ENCODE measurements at places on chromosomes 5 and 9.

- DNase-seq: no peak
Measured at GRCh38 chr5:91269198-91269597, 113.9 kb downstream of the ARRDC3 start.

GRCh38 chr9:130824643-130825350 lies 10.3 kb upstream of the ABL1 start:
- DNase-seq: no peak

DNA sequence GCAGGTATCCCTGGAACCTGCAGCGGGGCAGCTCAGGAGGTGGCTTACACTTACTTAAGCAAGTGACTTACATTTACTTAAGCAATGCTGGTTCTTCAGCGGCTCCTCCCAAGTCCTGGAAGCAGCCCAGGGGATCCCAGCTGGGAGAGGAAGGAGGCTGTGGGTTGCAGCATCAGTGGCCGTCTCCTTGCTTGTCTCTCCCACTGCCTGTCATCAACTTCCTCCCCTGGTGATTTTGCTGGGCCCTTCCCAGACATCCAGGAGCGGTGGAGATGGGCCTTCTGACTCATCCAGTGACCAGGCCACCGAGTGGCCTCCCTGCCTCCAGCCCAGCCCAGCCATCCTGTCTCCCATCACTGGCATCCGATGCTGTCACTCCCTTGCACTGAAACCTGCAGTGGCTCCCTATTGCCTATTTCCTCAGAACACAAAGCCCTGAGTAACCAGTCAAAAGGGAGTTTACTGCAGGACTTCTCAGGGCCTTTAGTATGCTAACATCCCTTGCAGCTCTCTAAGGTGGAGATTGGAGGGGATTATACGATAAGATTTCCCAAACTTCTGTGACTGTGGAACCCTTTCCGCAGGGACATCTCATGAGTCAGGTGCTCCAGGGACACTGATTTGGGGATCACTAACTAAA lies 155.9 kb upstream of the PHYKPL start:
- DNase-seq: no peak

DNA sequence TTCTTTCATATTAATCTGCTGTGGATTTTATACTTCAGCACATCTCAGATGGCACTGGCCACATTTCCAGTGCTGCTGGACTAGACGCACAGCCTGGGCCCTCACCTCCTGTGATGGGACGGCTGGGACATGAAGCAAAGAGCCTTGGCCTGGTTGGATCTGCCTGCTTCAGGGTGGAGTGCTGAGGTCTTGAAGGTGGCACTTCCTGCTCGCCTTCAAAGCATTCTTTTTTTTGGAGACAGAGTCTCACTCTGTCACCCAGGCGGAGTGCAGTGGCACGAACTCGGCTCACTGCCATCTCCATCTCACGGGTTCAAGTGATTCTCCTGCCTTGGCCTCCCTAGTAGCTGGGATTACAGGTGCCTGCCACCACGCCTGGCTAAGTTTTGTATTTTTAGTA lies 73.1 kb downstream of the RAPGEF1 start:
- DNase-seq: no peak

DNA sequence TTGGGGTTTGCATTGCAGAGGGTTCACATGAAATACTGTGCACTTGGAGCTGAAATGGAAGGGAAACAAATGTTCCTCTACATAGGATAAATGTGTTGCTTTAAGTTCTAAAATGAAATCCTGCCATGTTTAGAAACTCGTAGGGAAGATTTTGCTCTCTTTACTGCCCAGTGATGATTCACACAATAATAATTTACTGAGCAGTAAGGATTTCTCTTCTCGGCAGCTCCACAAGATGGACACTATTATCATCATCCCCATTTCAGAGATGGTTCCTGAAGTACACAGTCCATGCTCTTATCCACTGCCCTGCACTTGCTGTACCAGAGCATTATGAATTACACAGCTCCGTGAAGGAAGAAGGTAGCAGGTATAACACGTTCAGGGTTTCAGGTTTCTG lies 4.1 kb downstream of the HACD4 start:
- DNase-seq: no peak

GRCh38 chr9:37534412-37534811 lies 41.8 kb downstream of the FBXO10 start:
- DNase-seq: no peak

GRCh38 chr9:135718616-135719015 lies 16.6 kb downstream of the KCNT1 start:
- DNase-seq: no peak

- DNase-seq: no peak
Measured at GRCh38 chr9:104915753-104916152, 12.2 kb downstream of the ABCA1 start.

GRCh38 chr9:7841831-7842230 lies 42.3 kb upstream of the DMAC1 start:
- DNase-seq: no peak

DNA sequence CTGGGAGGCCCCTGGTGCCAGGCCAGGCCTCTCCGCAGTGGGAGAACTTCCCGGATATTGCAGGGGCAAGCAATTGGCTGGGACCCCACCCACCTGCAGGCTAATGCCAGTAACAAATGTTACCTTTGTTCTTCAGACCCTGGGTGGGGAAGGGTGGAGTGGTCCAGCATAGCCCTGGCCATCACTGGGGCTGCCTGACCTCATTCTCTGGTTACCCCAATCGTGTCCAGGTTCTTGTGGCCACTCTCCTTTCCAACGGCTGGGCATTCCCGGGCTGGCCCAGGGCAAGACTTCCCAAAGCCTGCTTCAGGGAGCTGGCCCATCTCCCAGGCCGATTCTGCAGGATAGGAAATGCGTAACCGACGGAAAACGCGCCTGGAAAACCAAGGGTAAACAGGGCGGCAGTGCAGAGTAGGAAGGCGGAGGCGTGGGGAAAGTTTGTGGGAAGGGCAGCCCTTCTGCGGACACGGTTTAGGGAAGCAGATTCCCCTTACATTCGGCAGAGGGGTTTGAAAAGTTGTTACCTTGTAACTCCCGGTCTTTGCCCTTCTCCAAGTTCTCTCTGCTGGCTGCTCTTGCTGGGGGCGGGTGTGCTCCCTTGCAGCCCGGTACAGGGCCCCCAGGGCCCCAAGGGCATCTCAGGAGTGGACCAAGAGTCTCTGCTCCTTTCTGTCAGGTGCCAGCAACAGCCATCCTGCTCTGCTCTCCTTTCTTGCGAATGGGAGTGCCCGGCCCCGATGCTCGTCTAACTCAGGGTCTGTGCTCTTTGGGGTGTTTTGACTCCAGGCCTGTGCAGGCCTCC lies 3.5 kb downstream of the NRARP start:
- no peak for DNase-seq

- no peak for DNase-seq
Measured at GRCh38 chr5:156201788-156202403, 125.1 kb upstream of the SGCD start.

DNA sequence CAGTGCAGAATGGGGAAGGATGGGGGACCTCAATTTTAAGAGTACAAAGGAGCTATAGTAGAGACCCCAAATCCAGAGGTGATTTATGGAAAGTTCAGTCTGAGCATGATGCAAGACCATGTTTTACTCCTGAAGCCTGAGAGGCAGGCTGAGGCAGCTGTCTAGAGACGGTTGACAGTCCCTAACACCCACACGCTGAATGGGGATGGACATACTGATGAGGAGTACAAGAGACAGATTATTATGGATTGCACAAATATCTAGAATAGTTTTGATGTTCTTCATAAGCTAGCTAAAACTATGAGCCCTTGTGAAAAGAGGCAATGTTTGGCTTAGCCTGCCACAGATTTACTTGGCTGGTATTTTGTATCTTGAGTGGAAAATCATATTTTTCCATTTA lies 64.5 kb downstream of the PRR16 start:
- DNase-seq: no peak

DNA sequence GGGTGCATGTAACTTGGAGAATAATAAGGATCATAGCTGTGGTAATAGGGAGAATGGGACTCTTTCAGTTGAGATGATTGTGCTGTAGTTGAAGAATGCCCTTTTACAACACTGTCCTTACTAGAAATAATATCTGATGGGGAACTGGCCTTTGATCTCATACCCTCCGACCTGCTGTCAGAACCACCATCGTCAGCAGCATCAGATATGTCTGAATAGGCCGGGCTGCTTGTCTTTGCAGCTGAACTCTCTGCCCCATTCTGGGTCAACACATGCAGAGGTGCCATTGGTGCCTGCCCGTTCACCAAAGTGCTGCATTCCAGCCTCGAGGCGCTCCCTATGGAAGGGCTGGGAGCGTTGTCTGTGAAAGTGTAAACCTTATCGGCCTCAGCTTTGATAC lies 99.1 kb downstream of the ZNF608 start:
- no peak for DNase-seq

DNA sequence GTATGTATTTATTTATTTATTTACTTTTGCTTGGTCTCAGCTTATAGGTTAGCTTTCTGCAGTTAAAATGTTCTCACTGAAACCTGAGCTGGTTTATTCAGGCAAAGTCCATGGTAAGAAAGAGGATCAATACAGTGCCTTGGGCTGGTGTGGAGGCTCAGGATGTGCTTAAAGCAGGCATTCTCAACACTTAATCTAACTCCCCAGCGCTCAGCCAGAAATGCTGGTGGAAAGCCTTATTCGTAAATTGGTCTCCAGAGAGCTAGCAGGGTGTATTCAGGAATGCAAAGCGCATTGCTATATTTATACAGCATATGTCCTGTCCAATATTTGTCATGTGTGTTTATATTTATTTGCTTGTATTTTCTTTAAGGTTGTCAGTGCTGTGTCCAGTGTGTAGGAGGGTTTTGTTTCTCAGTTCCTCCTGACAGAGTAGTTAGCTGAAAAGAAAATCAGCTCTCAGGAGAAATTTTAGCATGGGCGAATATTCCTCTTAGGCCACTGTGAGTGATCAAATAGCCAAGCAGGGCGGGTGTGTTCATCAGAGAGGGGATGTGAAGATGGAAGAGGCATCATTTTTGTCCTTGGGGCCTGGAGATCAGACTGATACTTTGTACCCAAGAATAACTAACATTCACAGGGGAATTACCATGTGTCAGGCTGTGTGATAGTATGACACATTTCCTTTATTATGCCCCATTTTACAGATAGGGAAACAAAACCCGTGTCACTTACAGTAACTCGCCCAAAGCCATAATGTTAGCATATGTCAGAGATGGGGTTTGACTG lies 65.8 kb downstream of the DOCK2 start:
- no peak for DNase-seq

GRCh38 chr5:163748934-163749333 lies 243.5 kb downstream of the MAT2B start:
- DNase-seq: no peak

DNA sequence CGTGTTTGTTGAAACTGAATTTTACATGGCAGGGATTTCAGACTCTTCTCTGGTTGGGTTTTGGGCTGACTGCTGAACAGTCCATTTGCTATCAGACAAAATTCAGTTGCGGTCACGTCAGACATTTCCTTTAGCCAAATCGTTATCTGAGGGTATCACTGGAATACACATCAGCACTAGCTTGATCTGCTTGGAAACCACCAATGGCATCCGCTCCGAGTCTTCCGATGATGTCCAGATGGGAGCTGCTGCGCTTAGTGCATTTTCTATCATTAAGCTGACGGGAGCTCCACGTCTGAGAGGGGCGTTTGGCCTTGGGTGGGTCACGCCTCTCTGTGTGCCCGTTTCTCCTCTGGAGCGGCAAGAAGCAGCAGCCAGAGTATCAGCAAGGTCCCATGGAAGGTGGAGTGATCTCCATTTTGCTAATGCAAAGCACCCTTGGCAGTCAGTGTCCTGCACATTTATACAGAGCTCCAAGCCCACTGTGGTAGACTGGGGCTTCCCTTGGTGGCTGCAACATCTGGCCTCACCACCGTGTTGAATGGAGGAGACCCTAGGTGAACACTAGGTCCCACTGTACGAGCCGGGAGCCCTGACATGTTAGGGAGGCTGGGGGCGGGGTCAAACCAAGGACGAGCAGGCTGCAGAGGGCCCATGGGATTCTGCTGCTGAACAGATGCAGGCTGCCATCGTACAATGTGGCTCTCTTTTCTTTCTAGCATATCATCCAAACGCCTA lies 134.6 kb upstream of the PHYKPL start:
- no peak for DNase-seq

GRCh38 chr5:127367946-127368465 lies 77.4 kb downstream of the MEGF10 start:
- no peak for DNase-seq

DNA sequence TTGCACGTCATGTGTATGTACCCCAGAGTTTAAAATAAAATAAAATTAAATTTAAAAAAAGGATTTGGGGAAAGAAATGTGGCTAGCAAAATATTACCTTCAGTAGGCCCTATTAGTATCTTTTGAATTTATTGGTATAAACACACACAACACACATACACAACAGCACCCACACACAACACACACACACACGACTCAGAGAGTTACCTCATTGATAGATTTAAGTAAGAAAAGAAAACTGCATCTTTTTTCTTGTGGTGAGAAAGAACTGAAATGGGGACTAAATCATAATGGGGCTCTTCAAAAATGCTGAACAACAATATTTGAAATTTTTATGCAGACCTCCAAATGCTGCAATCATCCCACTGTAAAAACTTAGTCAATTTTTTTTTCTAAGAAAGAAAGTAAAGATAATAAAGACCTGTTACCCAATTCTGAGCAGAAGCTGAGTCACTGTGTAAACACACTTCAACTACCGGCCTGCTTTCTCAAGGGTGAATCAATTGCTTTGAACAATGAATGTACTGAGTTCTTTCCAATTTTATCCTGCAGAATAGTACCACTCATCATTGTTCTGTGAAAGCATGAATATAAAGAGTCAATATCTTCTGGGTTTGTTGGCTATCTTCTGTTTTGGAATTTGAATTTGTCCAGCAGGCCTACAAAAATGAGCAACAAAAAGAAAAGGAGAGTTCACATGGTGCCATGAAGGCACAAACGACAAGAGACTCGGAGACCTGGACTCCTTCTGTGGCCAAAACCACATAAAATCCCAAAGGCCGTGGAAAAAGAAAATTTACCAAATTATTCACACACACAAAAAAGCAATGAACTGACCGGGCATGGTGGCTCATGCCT lies 57.9 kb upstream of the CCNG1 start:
- DNase-seq: no peak

GRCh38 chr9:124228516-124228915 lies 29.2 kb upstream of the NEK6 start:
- DNase-seq: no peak

GRCh38 chr9:7439355-7439995 lies 360.1 kb downstream of the DMAC1 start:
- DNase-seq: no peak

- DNase-seq: no peak
Measured at GRCh38 chr5:124285733-124286132, 460.7 kb downstream of the ZNF608 start.

GRCh38 chr9:129709438-129710168 lies 43.2 kb downstream of the PTGES start:
- DNase-seq: no peak

DNA sequence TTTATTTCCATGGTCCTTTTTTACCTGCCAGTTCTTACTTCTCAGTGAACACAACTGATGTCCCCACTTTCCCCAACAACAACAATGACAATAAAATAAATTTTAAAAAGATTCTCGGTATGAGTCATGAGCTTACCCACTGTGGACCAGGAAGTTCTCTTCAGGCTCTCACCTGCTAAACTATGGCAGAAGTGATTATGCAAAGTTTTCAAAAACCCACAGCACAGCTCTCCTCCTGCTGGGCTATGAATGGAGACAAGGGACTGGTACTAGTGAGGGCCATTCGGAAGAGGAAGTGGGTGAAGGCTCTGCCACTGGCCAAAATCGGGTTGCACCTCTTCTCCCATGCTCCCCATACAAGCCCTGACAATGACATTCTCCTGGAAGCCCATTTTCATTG lies 429.4 kb downstream of the PIK3R1 start:
- DNase-seq: no peak

GRCh38 chr5:39231705-39232525 lies 12.6 kb upstream of the FYB1 start:
- DNase-seq: no peak
